Endodermal cell (in vitro differentiated cells): ENCODE measurements at places on chromosomes 12 and 14.

GRCh38 chr14:21494902-21495762 is 16.0 kb downstream of the METTL3 start:
- H3K27me3 ChIP-seq, result no peaks in the 10 kb centered on the region
- H3K36me3 ChIP-seq, result peaks cover 80% of the 10 kb centered on the region
- DNase-seq, result no peak
- H3K4me1 ChIP-seq, result peaks cover 9% of the 10 kb centered on the region

DNA sequence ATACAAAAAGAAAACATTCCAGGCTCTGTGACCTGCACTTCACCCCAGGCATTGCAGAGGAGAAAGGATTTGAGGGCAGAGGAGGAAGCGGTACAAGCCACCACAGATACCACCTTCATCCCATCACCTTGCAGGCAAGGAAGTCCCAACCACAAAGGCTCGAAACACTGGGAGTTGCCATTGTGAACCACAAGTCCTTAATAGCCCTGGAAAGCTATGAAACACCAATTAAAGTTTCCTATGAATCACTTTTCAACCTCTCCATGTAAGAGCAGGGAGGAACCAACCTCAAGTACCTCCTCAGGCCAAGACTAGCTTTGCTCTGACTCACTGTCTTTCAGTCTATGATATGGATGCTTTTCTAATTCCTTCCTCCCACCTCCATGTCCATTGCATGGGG is 27.0 kb downstream of the MAP3K9 start:
- DNase-seq, result no peak
- no peak overlapping the region for H3K4me3 ChIP-seq
- H3K27me3 ChIP-seq, result no peaks in the 10 kb centered on the region
- H3K36me3 ChIP-seq, result peaks cover 43% of the 10 kb centered on the region

DNA sequence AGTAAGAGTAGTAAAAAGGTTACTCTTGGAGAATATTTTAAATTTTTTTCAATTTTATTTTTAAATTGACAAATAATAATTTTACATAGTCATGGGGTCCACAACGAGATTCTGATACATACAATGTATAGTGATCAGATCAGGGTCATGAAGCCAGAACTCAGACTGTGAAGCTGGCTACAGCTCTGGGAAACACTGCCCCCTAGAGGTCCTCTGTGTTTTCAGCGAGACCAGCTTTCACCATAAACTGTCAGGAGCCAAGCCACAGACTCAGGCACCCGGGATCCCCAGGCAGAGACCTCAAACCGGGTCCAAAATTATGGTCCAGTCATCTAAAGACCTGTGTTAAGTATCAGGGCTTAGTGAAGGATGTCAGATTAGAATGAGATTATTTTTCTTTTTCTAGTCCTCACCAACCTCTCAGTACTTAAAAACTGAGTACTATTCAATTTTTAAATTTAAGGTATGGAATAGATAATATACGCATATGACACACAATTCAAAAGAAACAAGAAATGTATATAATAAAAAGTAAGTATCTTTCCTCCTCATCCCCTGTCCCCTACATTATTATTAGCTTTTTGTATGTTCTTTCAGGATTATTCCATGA is 397.1 kb downstream of the MDGA2 start:
- peak; percentile 90 for DNase-seq
- H3K36me3 ChIP-seq, result no peaks in the 10 kb centered on the region
- H3K4me1 ChIP-seq, result no peaks in the 10 kb centered on the region

DNA sequence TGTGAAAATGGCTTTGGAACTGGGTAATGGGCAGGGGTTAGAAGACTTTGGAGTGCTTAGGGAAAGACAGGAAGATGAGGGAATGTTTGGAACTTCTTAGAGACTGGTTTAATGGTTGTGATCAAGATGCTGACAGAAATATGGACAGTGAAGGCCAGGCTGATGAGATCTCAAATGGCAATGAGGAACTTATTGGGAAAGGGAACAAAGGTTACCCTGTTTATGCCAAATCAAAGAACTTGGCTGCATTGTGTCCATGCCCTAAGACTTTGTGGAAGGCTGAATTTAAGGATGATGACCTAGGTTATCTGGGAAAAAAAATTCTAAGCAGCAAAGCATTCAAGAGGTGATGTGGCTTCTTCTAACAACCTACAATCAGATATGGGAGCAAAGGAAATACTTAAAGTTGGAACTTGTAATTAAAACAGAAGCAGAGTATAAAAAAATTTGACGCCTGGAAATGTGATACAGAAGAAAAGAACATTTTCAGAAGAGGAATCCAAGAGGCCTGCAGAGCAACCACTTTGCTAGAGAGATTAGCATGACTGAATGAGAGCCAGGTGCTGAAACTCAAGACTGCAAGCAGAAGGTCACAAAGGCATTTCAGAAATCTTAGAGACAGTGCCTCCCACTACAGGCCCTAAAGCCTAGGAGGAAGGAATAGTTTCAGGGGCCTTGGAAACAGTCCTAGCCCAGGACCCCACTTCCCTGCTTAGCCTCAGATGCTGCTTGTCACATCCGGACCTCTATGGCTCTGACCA is 65.6 kb upstream of the FLRT2 start:
- no peak for DNase-seq
- no peaks in the 10 kb centered on the region for H3K27me3 ChIP-seq
- no peak overlapping the region for H3K4me3 ChIP-seq
- H3K27ac ChIP-seq, result no peak overlapping the region
- H3K36me3 ChIP-seq, result no peaks in the 10 kb centered on the region

- DNase-seq, result peak; percentile 82
- H3K27ac ChIP-seq, result no peak overlapping the region
- no peaks in the 10 kb centered on the region for H3K36me3 ChIP-seq
- no peaks in the 10 kb centered on the region for H3K4me1 ChIP-seq
- peaks cover 94% of the 10 kb centered on the region for H3K27me3 ChIP-seq
These were observed 3.4 kb downstream of the PTHLH start for GRCh38 chr12:27968972-27969623.

- no peaks in the 10 kb centered on the region for H3K36me3 ChIP-seq
- H3K27ac ChIP-seq, result no peak overlapping the region
- H3K4me3 ChIP-seq, result peak overlapping the region; percentile 80
- H3K4me1 ChIP-seq, result peaks cover 2% of the 10 kb centered on the region
- no peak for DNase-seq
These were observed 14.2 kb upstream of the PAX9 start for GRCh38 chr14:36647417-36647823.

- no peak overlapping the region for H3K4me3 ChIP-seq
- DNase-seq, result no peak
- H3K27me3 ChIP-seq, result no peaks in the 10 kb centered on the region
- H3K4me1 ChIP-seq, result no peaks in the 10 kb centered on the region
- H3K27ac ChIP-seq, result no peak overlapping the region
These were observed 180.9 kb downstream of the RAD51B start for GRCh38 chr14:68000511-68000910.

GRCh38 chr14:103735022-103735421 is 19.4 kb downstream of the ZFYVE21 start:
- no peaks in the 10 kb centered on the region for H3K27me3 ChIP-seq
- no peak overlapping the region for H3K4me3 ChIP-seq
- no peak for DNase-seq
- peaks cover 37% of the 10 kb centered on the region for H3K36me3 ChIP-seq
- H3K27ac ChIP-seq, result peak overlapping the region; percentile 57

GRCh38 chr12:52191841-52192791 is at the start of gene KRT80:
Gene KRT80, minus strand, starts transcription at chr12:52192014. Its CDS starts 112 bp downstream, at chr12:52191902.
- no peaks in the 10 kb centered on the region for H3K36me3 ChIP-seq
- no peak within 1 kb of the TSS for H3K27ac ChIP-seq
- no peak within 1 kb of the TSS for H3K4me3 ChIP-seq
- H3K27me3 ChIP-seq, result no peaks in the 10 kb centered on the region
- H3K4me1 ChIP-seq, result no peaks in the 10 kb centered on the region

DNA sequence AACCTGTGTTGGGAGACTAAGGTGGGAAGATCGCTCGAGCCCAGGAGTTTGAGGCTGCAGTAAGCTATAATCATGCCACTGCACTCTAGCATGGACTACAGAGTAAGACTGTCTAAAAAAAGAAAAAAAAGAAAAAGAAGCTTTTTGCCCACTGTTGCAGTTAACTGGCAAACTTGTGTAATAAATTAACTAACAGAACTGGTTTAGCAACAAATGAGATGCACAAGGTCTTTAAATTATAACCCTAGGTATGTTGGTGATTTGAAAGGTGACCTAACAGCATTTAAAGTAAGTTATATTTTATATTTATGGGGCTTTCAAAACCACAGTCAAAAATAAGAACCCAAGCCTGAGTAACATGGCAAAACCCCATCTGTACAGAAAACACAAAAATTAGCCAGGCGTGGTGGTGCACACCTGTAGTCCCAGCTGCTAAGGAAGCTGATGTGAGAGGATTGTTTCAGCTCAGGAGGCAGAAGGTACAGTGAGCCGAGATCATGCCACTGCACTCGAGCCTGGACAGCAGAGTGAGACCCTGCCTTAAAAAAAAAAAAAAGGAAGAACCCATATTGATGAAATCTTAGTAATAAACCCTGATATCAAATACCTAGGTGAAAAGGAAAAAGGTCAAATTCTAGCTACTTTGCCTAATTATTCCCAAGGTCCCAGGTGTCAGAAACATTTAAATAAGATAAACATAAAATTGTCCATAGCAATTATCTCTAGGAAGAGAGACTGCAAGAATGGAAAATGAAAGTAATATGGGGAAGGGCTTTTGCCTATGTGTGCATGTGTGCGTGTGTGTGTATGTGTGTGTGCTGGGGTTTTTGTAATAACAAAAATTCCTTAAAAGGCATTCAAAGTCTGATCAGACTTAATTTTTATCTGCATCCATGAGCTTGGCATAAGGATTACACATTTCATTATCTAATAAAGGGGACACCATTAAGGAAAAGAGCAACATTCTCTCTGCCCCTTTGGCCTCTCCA is 15.4 kb downstream of the SYNE2 start:
- H3K4me3 ChIP-seq, result no peak overlapping the region
- no peak for DNase-seq
- H3K4me1 ChIP-seq, result no peaks in the 10 kb centered on the region
- no peaks in the 10 kb centered on the region for H3K27me3 ChIP-seq

DNA sequence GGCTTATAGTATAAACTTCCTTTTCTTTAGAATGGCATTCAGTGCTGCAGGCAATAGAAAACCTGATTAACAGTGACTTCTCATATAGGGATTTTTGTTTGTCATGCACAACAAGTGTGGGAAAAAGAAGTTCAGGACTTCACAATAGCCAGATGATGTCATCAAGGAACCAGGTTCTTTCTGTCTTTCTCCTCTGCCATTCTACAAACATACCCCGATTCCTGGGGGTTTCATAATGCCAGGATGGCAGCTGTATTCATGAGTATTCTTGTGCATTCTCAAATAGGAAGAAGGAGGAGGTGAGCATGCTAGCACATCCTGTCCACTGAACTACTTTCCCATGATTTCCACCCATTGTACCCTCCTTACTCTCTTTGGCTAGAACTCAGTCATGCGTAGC is 182.7 kb upstream of the EEA1 start:
- no peaks in the 10 kb centered on the region for H3K27me3 ChIP-seq
- no peaks in the 10 kb centered on the region for H3K36me3 ChIP-seq
- no peak for DNase-seq
- H3K4me1 ChIP-seq, result peaks cover 11% of the 10 kb centered on the region
- no peak overlapping the region for H3K4me3 ChIP-seq

- H3K27me3 ChIP-seq, result no peaks in the 10 kb centered on the region
- H3K27ac ChIP-seq, result no peak overlapping the region
- H3K4me1 ChIP-seq, result no peaks in the 10 kb centered on the region
These were observed 123.1 kb upstream of the KRR1 start for GRCh38 chr12:75634244-75635222.

- no peaks in the 10 kb centered on the region for H3K36me3 ChIP-seq
- H3K27me3 ChIP-seq, result no peaks in the 10 kb centered on the region
- H3K4me1 ChIP-seq, result no peaks in the 10 kb centered on the region
- no peak overlapping the region for H3K4me3 ChIP-seq
- no peak for DNase-seq
These were observed 81.1 kb upstream of the ST8SIA1 start for GRCh38 chr12:22415342-22416309.

DNA sequence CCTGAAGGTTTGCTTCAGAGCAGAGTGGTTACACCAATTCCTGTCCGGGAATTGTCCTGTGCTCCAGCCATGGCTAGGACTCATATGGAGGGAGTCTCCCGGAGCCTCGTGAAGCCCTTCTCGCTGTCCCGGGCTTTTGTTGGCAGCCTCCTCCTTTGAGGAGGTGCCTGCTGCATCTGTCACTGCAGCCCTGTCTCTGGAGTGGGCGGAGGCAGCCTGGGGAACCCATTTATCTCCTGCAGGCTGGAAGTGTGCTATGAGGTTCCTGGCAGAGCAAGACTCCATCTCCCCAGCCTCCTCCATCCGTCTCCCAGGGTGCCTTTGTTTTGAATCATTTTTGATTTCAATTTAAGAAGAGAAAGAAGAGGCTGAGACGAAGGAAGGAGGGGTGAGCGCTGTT is 355.3 kb downstream of the GLT1D1 start:
- H3K4me1 ChIP-seq, result no peaks in the 10 kb centered on the region
- H3K27me3 ChIP-seq, result no peaks in the 10 kb centered on the region
- H3K4me3 ChIP-seq, result no peak overlapping the region
- peak; percentile 39 for DNase-seq
- H3K27ac ChIP-seq, result no peak overlapping the region
- no peaks in the 10 kb centered on the region for H3K36me3 ChIP-seq

DNA sequence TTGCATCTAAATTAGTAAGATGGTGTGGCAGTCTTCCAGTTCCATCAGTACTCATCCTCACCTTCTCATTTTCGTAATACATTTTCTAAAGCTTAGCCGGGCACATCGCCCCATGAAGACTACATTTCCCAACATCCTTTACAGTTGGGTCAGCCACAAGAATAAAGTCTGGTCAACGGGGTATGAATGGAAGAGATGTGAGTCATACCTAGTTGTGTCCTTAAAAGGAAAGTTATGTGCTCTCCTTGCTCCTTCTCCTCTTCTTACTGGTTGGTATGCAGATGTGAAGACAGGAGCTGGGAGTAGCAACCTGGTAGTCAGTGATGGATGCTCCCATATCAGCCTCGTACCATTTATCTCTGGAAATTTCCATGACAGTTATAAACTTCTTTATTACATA is 35.9 kb upstream of the EGLN3 start:
- H3K27ac ChIP-seq, result no peak overlapping the region
- H3K4me3 ChIP-seq, result no peak overlapping the region
- no peaks in the 10 kb centered on the region for H3K27me3 ChIP-seq
- DNase-seq, result no peak
- H3K36me3 ChIP-seq, result no peaks in the 10 kb centered on the region

DNA sequence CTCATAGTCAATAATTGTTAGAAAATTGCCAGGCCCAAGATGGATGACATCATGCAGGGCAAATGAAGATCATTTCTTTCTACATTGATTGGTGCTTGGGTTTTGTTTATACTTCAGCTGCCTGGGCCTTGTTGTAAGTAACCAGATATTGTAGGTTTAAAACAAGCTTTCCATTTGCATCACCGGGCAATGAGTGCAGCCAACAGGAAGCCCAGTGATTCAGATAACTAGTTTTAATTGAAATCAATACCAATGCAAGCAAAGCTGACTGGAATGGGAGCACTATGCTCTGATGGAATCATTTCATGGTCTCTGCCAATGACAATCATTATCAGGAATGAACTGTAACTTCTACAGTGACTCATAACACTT is 279.3 kb downstream of the DUSP6 start:
- no peaks in the 10 kb centered on the region for H3K36me3 ChIP-seq
- no peaks in the 10 kb centered on the region for H3K27me3 ChIP-seq
- no peak for DNase-seq
- no peak overlapping the region for H3K4me3 ChIP-seq
- no peaks in the 10 kb centered on the region for H3K4me1 ChIP-seq

- H3K27me3 ChIP-seq, result peaks cover 3% of the 10 kb centered on the region
- H3K27ac ChIP-seq, result no peak overlapping the region
- DNase-seq, result peak; percentile 84
These were observed 251.2 kb downstream of the ACSS3 start for GRCh38 chr12:81329085-81329484.

GRCh38 chr12:8157484-8158198 is 826 bp downstream of the ZNF705A start:
- H3K27ac ChIP-seq, result no peak overlapping the region
- H3K36me3 ChIP-seq, result no peaks in the 10 kb centered on the region
- no peak overlapping the region for H3K4me3 ChIP-seq
- no peaks in the 10 kb centered on the region for H3K4me1 ChIP-seq
